ENCODE measurements at places on chromosomes 7 and 10.

DNA sequence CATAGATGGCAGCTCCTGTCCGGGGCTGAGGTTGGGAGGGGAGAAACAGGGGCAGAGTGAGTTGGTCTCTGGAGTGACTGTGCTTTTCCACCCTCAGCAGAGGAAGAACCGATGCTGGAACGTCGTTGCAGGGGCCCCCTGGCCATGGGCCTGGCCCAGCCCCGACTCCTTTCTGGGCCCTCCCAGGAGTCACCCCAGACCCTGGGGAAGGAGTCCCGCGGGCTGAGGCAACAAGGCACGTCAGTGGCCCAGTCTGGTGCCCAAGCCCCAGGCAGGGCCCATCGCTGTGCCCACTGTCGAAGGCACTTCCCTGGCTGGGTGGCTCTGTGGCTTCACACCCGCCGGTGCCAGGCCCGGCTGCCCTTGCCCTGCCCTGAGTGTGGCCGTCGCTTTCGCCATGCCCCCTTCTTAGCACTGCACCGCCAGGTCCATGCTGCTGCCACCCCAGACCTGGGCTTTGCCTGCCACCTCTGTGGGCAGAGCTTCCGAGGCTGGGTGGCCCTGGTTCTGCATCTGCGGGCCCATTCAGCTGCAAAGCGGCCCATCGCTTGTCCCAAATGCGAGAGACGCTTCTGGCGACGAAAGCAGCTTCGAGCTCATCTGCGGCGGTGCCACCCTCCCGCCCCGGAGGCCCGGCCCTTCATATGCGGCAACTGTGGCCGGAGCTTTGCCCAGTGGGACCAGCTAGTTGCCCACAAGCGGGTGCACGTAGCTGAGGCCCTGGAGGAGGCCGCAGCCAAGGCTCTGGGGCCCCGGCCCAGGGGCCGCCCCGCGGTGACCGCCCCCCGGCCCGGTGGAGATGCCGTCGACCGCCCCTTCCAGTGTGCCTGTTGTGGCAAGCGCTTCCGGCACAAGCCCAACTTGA is 2.7 kb downstream of the REPIN1 start:
- no peak for DNase-seq

DNA sequence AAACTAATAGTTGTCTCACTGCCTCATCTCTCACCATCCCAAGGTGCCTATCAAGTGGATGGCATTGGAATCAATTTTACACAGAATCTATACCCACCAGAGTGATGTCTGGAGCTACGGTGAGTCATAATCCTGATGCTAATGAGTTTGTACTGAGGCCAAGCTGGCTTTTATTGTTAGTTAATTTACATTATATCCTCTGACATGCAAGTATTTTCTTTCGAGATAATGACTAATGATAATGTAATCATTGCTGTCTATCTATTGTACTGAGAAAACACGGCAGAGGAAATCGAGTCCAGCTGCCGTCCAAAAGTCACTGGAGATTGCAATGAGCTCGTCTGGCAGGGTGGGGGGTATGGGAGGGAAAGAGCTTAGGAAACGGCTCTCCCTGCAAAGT is 172.4 kb upstream of the LANCL2 start:
- DNase-seq, result no peak

GRCh38 chr10:26697922-26698608 is 564 bp downstream of the PDSS1 start:
- DNase-seq, result no peak

- DNase-seq, result no peak
Measured at GRCh38 chr10:7610651-7611389, 55.9 kb downstream of the ITIH5 start.

- DNase-seq, result peak; percentile 58
Measured at GRCh38 chr10:132248455-132249225, 59.1 kb downstream of the STK32C start.

GRCh38 chr7:73303546-73303945 is 5.1 kb downstream of the NSUN5 start:
- no peak for DNase-seq
